Pulmonary artery endothelial cell (primary cell): ENCODE measurements at places on chromosomes 5 and 9. TPM values are rescaled to one million over a fixed set of nuclear protein-coding genes. Genes with fewer than 3 reads are reported as not detected.

Gene DOLPP1
- total RNA-seq, result 10.4 and 18.4 TPM in 2 replicates

Gene TSSK1B
- total RNA-seq, result not detected in 2 replicates

Gene HMGCR
- total RNA-seq, result 86.8 and 119 TPM in 2 replicates

Gene PDE6A
- total RNA-seq, result not detected in 2 replicates

Gene C9orf153
- total RNA-seq, result 0.07 and 0.14 TPM in 2 replicates
